ENCODE measurements at places on chromosomes 16 and 17.

- DNase-seq = no peak
These were observed 2.3 kb downstream of the GP2 start for GRCh38 chr16:20325005-20325404.

DNA sequence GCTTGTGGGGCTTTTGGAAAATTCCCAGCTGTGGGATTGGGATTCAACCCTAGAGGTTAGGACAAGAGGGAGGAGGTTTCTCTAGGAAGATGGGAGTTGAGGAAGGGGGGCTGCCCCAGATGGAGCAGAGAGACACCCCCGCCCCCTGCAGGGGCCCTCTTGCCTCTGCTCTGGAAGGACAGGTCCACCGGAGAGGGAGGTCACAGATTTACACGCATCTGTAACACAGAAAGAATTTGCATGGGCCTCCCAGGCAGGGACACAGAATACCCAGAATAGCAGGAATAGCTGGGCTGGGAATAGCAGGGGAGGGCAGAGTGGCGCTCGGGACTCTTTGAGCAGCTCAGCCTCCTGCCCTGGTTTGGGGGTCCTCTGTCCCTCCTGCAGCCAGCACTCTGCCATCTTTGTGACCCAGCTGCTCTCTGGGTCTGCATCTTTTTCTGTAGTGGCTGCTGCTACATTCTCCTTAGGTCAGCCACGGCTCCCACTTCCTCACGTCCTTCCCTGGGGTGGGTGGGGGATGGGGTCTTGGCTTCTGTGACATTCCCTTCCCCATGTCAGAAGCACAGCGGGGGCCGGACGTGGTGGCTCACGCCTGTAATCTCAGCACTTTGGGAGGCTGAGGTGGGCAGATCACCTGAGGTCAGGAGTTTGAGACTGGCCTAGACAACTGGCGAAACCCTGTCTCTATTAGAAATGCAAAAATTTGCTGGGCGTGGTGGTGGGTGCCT, 33.9 kb upstream of the PLLP start:
- DNase-seq = no peak

DNA sequence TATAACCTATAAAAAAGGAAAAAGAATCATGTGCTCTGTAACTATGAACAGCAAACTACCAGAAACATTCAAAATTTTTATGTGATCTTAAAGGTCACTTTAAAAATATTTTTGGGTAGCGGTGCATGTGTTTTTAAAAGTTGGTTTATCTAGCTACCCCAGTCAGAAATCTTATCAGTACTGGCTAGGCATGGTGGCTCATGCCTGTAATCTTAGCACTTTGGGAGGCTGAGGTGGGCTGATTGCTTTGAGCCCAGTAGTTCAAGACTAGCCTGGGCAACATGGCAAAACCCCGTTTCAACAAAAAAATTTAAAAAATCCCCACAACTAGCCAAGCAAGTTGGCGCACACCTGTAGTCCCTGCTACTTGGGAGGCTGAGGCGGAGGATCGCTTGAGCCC, 3.7 kb downstream of the CAPNS2 start:
- no peak for DNase-seq

DNA sequence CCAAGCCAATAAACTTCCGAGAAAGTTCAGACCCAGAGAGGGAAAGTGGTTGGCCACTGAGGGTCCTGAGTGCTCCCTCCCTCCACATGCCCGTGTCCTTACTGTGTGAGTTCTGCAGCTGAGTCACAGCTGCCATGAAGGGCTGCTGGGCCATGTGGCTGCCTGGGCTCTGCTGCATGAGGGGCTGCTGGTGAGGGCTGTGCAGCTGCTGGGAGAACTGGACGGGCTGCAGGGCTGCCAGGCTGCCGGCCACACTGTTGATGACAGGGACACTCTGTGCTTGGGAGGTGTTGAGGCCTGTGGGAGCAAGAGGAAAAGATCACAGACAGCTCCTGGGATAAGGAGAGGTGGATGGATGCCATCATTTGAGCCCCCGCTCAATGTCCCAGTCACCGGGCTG, 44.0 kb downstream of the HNF1B start:
- no peak for DNase-seq

- DNase-seq = no peak
These were observed 168.1 kb downstream of the ZFHX3 start for GRCh38 chr16:72879846-72880245.

- no peak for DNase-seq
These were observed 2.6 kb downstream of the GTF3C1 start for GRCh38 chr16:27547134-27547533.

DNA sequence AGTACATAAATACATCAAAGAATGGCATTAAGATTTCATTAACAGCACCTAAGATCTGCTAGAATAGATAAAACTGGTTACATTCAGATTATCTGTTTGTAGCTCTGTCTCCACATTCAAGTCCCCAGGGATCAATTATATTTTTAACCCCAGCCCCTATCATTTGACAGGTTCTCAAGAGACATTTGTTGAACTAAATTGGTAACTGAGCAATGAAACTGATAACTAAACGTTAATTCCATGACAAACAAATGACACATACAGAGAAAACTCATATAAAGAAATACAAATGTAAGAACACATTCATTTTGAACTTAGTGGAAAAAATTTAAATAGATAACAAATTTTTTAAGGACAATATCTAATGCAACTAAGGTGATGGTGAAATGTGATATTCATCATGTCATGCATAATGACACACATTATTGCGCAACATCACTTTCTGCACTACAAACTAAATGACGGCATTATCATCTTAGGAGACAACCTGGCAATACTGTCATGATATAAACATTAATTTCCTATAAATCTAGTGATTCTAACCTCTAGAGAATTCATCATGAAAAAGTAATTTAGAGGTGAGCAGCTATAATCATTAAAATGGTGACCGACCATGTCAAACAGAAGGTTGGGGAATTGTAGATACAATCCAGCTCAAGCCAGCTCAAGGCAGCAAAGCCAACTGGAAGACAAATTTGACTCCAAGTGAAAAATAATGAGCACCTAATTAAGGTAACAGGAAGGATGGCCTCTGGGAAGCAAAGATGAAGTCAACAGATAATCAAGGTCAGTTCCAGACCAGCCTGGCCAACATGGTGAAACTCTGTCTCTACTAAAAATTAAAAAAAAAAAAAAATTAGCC, 9.5 kb downstream of the ARHGAP17 start:
- no peak for DNase-seq

GRCh38 chr16:17748044-17748719, 277.4 kb upstream of the XYLT1 start:
- no peak for DNase-seq

Measured in hypothalamus (tissue), 51 donors.